ENCODE measurements at places on chromosomes 2 and 18.

GRCh38 chr18:42839408-42839807, 276.1 kb downstream of the RIT2 start:
- DNase-seq: no peak

- no peak for DNase-seq
These were observed 40.6 kb downstream of the KIAA2012 start for GRCh38 chr2:202113571-202114142.

GRCh38 chr2:171134624-171135230, 26.0 kb downstream of the TLK1 start:
- no peak for DNase-seq

DNA sequence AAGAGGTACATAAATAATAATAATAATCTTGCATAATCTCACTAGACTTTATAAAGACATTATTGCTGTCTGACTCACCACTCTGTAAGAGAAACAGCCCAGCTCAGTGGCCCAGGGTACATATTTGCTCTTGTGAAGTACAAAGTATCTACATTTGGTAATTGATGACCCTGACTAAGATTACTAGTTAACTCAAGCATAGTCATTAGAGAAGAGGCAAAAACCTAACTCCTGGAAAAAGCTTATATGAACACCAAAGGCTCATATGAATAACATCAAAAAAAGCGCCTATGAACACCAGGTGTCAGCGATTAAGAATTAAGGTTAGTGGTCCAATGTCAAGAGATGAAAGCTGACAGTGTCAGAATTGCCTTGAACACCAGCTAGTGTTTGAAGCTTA, 38.4 kb downstream of the RAD51AP2 start:
- DNase-seq: no peak

GRCh38 chr2:32043561-32043960, 4.0 kb upstream of the DPY30 start:
- DNase-seq: no peak

DNA sequence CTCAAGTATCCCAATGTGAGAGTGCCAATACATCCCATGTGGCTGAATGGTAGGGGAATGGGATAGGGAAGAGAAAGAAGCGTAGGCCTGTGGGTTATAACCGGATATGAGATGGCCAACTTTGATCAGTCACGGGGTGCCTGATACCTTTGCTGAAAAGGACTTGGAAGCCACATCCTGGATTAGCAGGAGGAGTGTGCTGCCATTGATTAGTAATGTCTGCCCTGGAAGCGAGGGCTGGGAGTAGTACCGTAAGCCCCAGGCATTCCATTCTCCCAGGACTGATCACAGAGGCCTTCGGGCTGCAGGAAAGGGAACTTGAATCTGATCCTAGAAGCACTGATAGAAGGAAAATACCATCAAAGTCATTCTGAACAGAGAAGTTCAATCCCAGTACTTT, 218.5 kb downstream of the TFCP2L1 start:
- no peak for DNase-seq

- DNase-seq: peak; percentile 24
These were observed 138.8 kb downstream of the MCFD2 start for GRCh38 chr2:46776687-46777327.

DNA sequence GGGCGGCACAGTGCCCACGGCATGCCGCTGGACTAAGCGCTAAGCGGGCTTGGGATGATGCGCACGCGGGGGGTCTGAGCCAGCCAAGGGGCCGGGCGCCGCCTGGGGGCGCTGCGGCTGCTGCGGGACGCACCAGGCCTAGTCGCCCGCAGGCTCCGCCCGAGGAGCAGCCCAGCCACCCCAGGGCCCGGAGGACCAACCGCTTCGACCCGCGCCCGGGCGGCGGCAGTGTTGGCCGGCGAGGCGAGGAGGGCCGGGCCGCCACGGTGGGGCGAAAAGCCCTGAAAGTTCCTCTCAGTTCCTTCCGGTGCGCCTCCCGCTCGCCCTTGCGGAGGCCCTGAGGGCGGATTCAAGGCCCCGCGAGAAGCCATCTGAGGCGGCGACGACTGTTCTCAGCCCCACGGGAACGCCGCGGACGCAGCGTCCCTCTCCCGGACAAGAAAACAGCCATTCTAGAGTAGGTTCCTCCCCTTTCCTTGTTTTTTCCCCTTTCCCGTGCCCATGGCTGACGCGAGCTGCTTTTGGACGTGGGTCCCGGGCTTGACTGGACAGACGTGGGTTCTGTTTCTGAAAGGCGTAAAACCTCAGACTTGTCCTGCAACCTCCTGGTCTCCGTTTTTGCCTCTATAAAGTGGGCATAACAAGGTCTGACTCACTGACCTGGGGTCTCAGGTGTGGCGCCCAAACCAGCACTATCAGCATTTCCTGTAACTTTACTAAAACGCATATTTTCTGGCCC, at the start of gene ANKAR:
Gene ANKAR (plus strand): TSS at position 297 of the 739 bp plus-strand sequence. CDS start 1,821 bp downstream, outside the sequence.
- peak; percentile 53 for DNase-seq

GRCh38 chr2:200454927-200455801, 54.7 kb downstream of the KCTD18 start:
- DNase-seq: no peak

GRCh38 chr18:37778417-37779165, 213.0 kb upstream of the CELF4 start:
- no peak for DNase-seq

DNA sequence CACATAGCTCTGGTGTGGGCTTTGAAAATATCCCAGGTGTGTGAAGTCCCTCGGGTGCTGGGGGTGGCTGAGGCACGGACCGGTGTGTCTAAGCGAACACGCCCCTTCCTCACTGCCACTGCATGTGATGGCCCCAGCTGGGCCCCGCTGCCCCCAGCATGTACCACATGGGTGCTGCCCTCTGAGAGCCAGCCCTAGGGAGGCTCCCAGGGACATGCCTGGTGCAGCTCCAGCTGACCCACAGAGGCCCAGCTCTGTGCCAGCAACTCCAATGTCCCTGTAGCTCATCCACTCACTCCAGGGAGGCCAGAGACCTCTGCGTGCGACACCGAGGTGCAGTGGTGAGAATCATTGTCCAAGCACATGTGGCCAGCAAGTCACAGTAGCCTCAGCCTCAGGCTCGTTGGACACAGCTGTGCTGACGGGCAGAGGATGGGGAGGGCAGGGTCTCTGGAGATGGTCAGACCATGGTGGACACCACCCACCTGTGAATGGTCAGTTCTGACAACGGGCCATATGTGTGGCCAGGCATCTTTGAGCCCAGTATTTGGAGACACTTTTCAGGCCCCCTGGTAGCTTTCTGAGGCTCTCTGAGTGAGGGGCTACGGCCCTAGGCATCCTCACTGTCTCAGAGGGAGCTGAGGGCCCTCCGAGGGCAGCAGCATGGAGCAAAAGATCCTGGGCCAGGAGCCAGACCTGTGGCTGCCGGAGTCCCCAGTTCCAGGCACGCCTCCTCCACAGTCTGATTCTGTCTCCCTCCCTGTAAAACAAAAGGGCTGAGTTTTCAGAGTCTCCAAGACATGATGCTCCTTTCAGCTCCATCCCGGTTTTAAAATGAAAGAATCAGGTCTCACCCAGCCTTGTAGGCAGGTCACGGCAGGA, 220.7 kb downstream of the NDUFA10 start:
- no peak for DNase-seq

DNA sequence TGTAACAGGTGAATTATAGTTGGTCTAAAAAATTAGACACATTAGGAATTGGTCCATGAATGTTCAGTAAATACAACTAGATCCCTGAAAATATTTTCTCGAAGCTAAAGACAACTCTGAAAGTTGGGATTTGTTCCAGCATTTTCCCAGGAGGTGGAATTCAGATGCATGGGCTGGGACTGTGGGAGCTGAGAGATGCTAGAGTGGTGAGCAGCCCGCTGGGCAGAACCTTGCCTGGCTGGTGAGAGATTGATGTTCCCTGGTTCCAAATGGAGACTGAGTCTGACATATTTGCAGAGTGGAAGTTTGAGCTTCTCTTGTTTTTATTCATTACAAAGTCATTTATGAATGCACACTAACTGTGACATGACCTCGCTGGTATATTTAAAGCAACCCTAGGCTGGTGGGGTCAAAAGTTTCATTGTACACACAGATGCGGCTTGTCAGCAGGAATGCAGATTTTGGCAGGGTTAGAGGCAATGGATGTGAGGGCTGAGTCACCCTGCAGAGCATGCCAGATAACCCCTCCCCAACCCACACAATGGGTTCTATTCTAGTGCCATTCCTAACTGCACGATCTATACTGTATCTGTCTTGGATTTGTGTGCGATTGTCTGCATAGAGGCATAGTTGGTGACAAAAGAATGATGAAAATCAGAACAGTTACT, 23.5 kb upstream of the TMEM178A start:
- DNase-seq: no peak

GRCh38 chr2:237669628-237670392, 42.4 kb downstream of the LRRFIP1 start:
- no peak for DNase-seq

- DNase-seq: no peak
These were observed 23.0 kb downstream of the POU3F3 start for GRCh38 chr2:104876606-104877570.

GRCh38 chr2:126946318-126947102, 47.8 kb downstream of the TEX51 start:
- no peak for DNase-seq

- DNase-seq: no peak
These were observed 86.8 kb downstream of the MAIP1 start for GRCh38 chr2:200042102-200042735.

DNA sequence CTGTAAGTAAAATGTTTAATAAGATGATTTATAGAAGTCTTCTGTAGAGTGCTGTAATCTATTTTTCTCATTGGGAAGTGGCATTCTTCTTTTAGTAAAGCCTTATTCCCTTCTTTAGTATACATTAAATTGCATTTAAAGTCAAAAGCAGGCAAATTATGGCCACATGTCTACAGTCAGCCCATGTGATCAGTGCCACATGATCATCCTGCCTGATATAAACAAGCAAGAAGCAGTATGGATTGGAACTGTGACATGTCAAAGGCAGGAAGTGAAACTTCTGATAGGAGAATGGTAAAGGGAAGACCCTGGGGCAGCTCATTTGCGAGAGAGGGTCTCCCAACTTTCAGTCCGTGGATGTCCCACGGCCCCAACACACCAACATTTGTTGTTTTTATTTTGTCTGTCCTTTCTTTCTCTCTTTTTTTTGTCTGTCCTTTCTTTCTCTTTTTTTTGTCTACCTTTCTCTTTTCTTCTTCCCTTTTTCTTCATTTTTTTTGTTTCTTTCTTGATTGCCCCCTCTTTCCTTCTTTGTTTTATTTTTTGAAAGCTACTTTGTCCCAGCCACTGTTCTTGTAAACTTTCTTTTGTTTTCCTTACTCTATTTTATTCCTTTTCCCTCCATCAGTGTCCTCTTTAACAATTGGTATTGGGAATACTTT, 154.9 kb downstream of the DTNA start:
- DNase-seq: no peak

DNA sequence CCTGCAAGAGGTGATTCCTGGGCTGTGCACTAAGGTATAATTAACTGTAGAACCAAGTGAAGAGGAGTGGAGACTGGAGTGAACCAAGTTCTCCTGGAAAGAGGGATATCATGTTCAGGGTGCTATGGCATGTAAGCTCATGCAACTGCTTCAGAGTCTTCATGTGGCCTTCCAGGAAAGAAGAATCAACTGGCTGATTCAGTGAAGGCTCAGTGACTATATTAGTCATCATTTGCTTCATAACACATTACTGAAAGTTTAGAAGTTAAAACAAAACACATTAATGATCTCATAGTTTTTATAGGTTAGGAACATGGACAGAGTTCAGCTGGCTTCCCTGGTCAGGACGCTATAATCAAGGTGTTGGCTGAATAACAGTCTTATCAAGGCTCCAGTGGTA, 1200.8 kb upstream of the GYPC start:
- no peak for DNase-seq

DNA sequence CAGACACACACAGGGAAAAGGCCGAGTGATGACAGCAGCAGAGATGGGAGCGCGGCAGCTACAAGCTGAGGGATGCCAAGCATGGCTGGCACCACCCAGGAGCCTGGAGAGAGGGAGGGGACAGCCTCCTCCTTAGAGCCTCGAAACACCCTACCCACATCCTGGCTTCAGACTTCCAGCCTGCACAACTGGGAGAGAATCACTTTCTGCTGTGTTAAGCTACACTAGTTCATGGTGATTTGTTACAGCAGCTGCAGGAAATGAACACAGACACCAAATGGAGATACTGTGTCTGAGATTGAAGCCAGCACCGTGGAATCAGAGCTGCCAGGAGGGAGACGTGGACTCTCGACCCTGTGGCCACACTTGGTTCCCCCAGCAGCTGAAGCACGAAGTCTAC, 27.5 kb upstream of the FOSL2 start:
- DNase-seq: no peak

- DNase-seq: no peak
These were observed 64.4 kb downstream of the ACTR2 start for GRCh38 chr2:65292106-65292400.

GRCh38 chr2:53793821-53794220, 7.0 kb downstream of the ERLEC1 start:
- DNase-seq: no peak

DNA sequence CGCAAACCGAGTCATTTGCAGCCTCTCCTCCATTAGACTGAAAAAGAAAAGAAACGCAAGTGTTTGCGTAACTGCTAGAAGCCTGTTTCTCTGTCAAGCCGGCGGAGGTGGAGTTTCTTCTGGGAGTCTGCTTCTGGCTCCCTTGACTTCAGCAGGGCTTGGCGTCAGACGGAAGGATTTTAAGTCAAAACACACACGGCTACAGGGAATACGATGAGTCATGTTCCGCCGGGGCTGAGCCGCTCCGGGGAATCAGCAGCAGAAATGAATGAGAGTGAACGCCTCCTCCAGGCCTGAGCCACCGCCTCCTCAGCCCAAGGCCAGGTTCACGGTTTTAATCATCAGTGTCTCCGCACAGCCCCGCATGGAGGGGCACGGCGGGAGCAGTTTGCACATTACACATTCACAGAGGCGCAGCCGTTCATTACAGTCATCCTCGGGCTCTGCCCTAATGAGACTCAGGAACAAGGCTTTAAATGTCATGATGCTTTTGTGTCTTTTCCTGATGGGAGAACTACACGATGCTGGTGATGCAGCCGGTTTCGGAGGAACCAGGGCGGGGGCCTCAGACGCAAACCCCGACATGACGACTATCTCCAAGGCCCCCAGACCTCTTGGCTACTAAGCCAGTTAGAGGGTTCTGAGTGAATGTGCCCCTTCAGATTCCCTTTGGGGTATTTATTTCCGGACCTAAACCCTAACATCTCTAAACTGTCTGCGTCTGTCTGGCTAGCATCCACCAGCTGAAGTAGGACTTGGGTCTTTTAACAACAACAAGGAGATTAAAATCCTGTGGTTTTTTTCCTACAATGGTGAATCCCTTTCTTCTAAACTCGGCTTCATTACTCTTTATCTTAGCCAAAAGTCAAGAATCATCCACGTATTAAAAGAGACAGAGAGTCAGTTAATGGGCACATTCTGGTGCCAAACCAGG, 11.1 kb upstream of the SCG2 start:
- DNase-seq: no peak

DNA sequence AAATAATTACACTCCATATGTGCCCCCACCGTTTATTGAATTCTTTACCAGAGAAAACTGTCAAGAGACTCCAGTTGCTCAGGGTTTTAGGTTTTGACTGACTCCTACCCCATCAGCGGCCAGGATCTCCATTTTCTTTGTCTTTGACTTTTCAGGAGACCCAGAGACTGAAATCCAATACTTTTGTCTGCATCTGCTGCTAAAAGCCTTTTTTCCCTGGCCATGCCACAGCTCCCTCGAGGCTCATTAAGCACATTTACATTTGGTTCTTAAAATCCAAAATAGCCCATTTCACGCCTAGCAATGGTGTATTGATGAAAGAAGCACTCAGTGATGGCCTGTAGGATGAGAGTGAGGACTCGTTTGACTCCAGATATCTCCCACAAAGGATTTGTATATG, 332.6 kb upstream of the ACVR2A start:
- no peak for DNase-seq
